ENCODE measurements at places on chromosomes 4 and X.

- peak; percentile 55 for DNase-seq
Observed at GRCh38 chr4:101345596-101346350, 1.6 kb downstream of the PPP3CA start.

- DNase-seq = no peak
Observed at GRCh38 chrX:15366506-15367352, 17.5 kb downstream of the VEGFD start.

DNA sequence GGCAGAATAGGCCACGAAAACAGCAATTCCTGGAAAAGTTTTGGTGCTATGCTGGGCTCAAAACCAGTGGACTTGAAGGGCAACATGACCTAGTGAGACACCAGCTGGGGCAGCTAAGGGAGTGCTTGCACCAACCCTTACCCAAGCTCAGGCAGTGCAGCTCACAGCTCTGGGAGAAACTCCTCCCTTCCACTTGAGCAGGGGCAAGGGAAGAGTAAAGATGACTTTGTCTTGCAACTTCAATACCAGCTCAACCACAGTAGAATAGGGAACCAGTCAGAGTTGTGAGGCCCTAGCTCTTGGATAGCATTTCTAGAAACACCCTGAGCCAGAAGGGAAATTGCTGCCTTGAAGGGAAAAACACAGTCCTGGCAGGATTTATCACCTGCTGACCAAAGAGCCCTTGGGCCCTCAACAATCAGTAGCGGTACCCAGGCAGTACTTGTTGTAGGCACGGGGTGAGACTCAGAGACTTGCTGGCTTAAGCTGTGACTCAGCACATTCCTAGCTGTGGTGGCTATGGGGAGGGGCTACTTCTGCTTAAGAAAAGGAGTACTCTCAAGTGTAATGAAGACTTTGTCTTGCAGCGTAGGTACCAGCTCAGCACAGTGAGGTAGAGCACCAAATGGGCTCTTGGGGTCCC is 19.7 kb upstream of the ABCG2 start:
- peak; percentile 82 for DNase-seq

DNA sequence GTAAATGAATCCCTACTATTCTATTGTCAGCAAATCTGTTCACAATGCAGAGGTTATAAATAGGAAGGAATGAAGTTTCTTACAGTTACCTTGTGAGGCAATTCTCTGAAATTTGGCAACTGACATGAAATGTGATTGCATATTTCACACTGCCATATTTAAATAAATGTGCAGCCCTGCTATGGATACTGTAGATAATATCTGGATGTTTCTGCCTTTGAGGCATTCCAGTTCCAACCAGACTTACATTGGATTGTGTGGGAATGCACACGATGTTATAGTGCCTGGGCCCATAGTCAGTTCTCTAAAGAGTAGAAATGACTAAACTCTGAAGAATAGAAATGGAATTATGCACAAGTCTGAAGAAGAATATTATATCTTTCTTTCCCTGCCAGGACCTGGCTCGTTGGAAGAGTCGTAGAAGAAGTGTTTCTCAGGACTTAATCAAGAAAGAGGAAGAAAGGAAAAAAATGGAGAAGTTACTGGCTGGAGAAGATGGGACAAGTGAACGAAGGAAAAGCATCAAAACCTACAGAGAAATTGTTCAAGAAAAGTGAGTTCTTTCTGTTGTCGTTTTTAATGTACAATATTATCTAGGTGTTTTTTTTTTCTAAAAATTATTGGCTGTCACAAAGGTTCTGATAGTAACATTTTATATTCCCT is 102.7 kb downstream of the PHOX2B start:
- DNase-seq = no peak

DNA sequence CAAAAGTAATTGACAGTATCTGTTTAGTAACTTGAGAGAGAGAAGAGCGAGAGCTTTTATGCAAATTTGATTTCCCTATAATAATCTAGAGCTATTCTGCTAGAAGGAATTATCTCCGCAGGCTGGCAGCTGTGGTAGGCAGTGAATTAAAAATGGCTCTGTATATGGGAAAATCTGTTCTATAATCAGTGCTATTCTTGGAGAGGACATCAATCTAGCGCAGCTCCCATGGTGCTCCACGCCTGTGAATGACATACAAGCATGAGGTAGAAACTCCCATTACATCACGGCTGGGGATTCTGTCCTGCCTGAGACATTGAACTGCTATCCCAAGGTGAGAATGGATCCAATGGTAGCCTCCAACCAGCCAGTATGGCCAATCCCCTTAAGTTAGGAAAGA is 179.0 kb downstream of the DHX15 start:
- no peak for DNase-seq

DNA sequence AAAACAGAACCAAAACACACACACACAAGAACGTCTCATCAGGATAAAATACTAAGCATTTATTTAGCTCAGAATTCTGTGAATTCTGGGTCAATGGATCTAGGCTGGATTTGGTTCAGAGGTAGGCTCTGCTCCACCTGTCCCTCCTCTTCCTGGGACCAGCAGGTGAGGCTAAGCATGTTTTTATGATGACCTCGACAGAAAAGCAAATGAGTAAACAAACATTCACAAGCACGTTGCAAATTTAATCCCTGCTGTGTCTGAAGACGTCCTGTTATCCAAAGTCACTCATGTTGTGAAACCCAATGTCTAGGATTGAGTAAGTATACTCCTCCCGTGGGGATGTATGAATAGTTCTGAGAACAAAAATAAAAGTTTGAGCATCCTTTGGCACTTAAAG is 371.4 kb upstream of the TECRL start:
- DNase-seq = no peak

DNA sequence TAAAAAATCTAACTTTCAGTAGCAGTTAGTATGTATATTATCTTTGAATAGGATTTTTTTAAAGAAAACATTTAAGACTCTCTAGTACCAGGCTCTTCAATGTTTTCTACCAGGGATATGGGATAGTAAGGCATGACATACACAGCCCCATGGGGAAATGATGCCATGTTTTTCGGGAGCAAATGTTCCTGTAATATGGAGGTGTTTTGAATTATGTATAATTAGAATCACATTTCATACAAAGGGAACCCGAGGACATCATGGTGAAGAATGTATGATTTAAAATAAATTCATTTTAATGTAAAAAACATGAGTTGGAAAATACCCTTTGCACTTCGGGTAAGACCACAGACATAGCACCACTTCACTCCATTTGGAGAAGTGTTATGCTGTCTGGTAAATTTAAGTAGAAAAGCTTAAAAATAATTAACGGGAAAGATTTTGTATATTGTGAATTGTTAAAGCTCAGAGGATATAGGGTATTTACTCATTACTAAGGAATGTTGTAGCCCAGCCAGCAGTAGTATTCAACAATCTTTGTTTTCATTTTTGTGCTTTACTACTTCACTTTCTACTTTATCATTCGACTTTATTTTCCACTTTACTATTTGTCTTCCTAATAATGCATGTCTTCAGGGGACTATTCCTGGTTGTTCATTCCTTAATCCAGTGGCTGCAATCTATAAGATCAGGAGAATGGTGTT is 2050.7 kb downstream of the ARAP2 start:
- DNase-seq = no peak

GRCh38 chr4:36358173-36358572 is 76.8 kb downstream of the DTHD1 start:
- no peak for DNase-seq

DNA sequence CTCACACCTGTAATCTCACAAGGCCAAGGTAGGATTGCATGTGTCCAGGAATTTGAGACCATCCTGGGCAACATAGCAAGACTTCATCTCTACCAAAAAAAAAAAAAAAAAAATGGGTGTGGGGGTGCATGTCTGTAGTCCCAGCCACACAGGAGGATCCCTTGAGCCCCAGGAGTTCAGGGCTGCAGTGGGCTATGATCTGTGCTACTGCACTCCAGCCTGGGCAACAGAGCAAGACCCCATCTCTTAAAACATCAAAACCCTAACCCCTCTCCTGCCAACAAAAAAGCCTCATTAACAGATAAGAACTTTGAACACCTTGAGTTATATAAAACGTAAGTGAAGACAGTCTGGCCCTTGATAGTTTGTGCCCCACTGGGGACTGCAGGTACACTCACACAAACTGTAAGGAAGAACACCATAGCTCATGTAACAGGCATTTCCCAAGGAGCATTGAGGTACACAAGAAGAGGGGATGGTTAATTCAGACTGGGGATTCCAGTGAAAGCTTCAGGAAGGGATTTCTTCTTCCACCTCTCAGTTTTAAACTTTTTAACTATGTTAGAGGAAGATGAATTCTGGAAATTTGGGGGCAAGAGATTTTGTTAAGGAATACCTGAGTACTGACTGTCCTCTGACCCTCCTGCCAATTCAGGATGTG is 34.7 kb downstream of the RBPJ start:
- DNase-seq = no peak

- no peak for DNase-seq
Observed at GRCh38 chrX:123450222-123450621, 266.1 kb downstream of the GRIA3 start.

GRCh38 chrX:21802054-21802670 is 37.3 kb upstream of the MBTPS2 start:
- DNase-seq = no peak

DNA sequence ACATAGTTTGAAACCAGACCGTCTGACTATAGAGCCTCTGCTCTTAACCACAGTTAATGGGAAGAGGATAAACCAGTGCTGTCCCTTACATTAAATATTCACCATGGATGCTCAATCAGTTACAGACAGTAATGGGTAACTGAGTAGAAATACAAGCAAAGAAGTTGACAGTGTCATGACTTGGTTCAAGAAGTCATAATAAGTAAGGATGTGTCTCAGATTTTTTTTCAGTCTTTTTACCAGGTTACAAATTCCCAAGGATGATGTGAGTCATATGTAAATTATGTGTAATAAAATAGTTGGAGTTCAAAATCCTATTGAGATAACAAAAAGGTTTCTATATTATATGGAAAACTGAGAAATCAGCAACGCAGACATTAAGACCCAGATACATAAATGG is 31.1 kb downstream of the ZCCHC4 start:
- no peak for DNase-seq

GRCh38 chr4:6965329-6965728 is 55.7 kb downstream of the TBC1D14 start:
- no peak for DNase-seq

DNA sequence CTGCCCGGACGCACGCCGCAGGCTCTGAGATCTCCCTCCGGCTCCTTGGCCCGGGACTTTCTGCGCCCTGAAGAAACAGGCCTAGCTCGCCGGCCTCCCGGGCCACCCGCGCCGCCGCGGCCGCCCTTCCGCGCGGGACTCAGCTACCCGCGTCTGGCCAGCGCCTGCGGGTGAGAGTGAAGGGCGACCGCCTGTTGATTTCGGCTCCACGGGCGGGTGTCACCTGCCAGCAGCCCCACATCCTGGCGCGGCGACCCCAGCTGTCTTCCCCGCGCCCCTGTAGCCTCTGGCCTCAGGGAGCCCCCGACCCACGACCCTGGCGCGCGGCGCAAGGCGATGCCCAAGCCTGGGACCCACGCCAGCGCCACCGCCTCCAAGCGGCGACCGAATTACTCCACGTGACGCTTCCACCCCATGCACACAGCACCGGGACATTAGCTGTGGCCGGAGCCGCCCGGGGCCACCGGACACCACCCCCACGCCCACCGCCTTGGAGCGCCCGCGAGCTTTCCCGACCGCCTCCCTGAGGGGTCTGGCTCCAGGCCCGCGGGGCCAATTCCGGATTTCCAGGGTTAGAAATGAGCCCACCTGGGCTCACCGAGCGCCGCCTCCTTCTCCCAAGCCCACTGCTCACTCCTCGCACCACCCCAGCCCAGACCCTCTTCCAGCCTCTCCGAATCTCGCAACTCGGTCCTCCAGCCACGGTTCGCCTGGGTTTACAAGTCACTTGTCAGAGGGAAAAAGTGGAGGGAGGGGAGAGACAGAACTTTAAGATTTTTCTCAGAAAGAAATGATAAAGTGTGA is 10.2 kb downstream of the ARX start:
- no peak for DNase-seq

GRCh38 chrX:276581-277201 is 4.5 kb upstream of the PLCXD1 start:
- DNase-seq = no peak

DNA sequence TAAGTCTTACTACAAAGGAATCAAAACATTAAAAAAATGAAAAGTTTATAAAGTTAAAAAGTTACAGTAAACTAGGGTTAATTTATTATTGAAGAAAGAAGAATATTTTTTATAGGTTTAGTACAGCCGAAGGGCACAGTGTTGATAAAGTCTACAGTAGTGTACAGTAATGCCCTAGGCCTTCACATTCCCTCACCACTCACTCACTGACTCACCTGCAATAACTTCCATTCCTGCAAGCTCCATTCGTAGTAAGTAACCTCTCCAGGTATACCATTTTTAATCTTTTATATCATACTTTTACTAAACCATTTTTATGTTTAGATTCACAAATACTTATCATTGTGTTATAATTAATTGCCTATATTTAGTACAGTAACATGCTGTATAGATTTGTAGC is 307.5 kb upstream of the FAM241A start:
- DNase-seq = no peak

DNA sequence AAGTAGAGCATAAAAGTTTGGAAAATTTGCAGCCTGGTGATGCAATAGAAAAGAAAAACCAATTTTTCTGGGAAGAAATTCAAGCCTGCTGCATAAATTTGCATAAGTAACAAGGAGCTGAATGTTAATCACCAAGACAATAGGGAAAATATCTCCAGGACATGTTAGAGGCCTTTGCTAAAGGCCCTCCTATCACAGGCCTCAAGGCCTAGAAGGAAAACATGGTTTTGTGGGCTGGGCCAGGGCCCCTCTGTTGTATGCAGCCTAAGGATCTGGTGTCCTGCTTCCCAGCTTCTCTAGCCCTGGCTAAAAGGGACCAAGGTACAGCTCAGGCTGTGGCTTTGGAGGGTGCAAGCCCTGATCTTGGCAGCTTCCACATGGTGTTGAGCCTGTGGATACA is 6.2 kb upstream of the RTL3 start:
- DNase-seq = no peak

GRCh38 chrX:129813662-129814368 is 29.9 kb downstream of the ZDHHC9 start:
- DNase-seq = no peak

GRCh38 chr4:159420162-159421057 is 317.5 kb downstream of the RAPGEF2 start:
- DNase-seq = no peak

GRCh38 chrX:139823806-139824205 is 109.0 kb downstream of the ATP11C start:
- DNase-seq = no peak

DNA sequence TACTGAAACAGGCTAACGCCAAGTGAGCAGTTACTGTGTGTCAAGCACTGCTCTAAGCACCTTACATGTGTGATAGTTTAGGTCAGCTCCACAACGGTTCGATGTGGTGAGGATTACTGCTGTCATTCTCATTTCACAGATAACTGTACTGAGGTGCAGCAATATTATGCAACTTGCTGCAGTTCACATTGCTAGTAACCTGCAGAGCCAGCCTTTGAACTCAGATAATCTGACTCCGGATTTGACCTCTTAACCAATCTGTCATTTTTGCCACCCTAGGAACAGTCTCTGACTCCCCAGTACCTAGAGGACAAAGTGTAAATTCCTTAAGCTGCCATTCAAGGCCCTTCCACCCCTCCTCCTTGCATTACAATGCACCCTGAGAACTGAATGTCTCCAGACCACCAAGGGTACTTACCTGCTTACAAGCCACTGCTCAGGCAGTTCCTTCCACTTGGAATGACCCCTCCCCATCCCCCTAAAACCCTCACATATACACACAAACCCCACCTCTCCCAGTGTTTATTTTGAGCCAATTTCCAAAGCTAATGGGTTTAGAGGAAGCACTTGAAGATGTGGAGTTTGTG is 24.9 kb downstream of the EFNB1 start:
- DNase-seq = no peak
